Bronchial epithelial cell (primary cell): ENCODE measurements at places on chromosomes 4 and X.

- no peak for DNase-seq
Measured at GRCh38 chrX:136585262-136585661, 53.2 kb downstream of the VGLL1 start.

- no peak for DNase-seq
Measured at GRCh38 chr4:39062094-39062769, at the start of gene KLHL5. KLHL5 (plus strand) TSS chr4:39062232; CDS start chr4:39062653, 421 bp downstream.

DNA sequence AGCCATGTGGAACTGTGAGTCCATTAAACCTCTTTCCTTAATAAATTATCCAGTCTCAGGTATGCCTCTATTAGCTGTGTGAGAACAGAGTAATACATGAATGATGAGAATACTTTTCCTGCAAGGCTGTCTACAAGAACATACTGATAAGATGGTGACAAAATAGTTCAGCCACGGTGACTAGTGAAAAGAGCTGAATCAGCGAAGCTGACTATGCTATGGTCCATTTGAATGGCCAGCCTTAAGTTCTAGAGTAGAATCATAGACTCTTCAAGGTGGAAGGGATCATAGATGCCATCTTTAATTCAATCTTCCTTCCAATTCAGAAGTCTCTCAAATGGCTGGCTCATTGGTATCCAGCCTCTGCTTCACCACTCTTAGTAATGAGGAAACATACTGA is 163.3 kb downstream of the SPANXN1 start:
- no peak for DNase-seq

- no peak for DNase-seq
Measured at GRCh38 chr4:87939978-87940690, 35.4 kb upstream of the SPP1 start.
